Activated CD4-positive, CD25-positive, alpha-beta regulatory T cell treated with anti-CD3 and anti-CD28 coated beads, Interleukin-2, amount 50 U/mL, for 16 hours (primary cell): ENCODE measurements at places on chromosomes 5 and 9.

GRCh38 chr5:1823381-1824034, 22.3 kb downstream of the NDUFS6 start:
- no peak for DNase-seq

DNA sequence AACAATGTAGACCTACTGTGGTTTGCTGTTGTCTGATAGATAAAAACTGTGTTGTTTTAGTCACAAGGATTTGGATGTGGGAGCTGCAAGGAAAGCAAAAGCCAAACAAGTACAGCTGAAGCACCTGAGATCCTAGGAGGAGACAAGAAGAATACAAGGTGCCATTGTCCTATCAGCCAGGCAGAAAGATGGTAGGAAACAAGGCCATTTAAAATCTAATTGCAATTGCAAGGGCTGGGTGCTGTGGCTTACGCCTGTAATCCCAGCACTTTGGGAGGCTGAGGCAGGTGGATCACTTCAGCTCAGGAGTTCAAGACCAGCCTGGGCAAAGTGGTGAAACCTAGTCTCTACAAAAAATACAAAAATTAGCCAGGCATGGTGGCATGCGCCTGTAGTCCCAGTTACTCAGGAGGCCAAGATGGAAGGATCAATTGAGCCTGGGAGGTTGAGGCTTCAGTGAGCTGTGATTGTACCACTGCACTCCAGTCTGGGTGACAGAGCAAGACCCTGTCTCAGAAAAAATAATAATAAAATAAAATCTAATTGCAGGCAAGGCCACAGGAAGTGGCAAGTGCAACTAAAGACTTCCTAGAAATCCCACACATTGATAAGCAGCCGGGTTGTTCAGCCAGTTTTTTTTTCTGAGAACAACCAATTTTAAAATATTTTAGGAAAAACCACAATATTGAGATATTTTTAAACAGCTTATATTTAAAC, 22.6 kb downstream of the DOCK8 start:
- no peak for DNase-seq

- no peak for DNase-seq
These were observed 107.3 kb upstream of the ANKRD55 start for GRCh38 chr5:56340196-56340980.

DNA sequence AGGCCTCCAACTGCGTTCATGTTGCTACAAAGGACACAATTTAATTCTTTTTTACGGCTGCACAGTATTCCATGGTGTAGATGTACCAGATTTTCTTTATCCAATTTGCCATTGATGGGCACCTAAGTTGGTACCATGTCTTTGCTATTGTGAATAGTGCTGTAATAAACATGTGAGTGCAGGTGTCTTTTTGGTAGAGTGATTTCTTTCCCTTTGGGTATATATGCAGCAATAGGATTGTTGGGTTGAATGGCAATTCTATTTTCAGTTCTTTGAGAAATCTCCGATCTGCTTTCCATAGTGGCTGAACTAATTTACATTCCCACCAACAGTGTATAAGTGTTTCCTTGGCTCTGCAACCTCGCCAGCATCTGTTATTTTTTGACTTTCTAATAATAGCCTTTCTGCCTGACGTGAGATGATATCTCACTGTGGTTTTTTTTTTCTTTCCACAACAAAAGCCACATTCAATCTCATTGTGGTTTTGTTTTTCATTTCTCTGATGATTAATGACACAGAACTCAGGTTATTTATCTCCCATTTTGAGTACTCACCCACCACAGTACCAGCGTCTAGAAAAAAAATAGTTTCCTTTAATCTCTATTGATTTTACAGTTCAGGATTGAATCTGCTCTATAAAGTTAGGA, 21.9 kb downstream of the ARRDC3 start:
- no peak for DNase-seq

- DNase-seq, result no peak
These were observed 150.5 kb upstream of the ELL2 start for GRCh38 chr5:96112123-96112670.

GRCh38 chr5:136190091-136190720, 2.8 kb downstream of the SMIM32 start:
- DNase-seq, result no peak

GRCh38 chr5:16364910-16365309, 100.7 kb downstream of the ZNF622 start:
- no peak for DNase-seq

GRCh38 chr5:19258686-19259085, 729.3 kb downstream of the CDH18 start:
- no peak for DNase-seq

- no peak for DNase-seq
These were observed 378.9 kb downstream of the ELAVL2 start for GRCh38 chr9:23447166-23447565.

- no peak for DNase-seq
These were observed 79.1 kb downstream of the FEM1C start for GRCh38 chr5:115465431-115465830.

DNA sequence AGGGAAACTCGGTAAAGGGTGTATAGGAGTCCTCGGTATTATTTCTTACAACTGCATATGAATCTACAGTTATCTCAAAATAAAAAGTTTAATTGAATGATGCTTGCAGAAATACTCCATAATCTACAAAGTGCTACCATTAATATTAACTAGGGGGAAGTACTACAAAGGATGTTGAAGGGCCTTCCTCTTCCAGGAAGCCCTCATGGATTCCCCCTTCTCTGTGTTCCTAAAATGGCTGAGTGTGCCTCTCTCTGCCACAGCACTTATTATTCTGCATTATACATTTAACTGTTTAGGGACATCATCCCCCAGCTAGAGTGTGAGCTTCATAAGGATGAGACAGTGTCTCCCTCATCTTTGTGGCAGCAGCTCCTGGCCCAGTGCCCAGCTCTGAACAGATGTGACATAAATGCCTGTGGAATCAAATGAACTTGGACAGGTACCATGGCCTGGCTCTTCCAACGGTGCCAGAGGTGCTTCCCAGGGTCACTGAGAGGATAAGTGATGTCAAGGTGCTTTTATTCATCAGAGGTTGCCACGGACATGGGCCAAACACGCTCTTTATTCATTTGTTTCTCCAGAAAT, 99.5 kb downstream of the PAX5 start:
- no peak for DNase-seq

GRCh38 chr5:14364096-14364495, 217.5 kb upstream of the OTULINL start:
- DNase-seq, result no peak

DNA sequence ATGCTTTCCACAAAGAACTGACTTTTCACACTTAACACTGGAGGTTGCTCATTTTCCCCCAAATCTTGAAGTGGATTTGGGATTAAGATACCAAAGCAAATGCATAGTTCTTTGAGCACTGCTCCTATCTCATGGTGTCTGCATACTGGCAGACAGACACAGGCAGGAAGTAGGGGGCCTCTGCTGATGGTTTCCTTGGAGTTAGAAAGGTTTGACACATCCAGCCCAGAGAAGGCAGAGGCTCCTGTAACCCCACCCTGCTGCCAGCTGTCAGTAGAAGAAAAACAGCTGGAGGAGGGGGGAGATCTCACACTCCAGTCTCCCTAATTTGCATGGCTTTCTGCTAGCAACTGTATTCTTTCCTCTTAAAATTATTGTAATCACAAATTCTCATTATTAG, 44.1 kb downstream of the APTX start:
- no peak for DNase-seq

DNA sequence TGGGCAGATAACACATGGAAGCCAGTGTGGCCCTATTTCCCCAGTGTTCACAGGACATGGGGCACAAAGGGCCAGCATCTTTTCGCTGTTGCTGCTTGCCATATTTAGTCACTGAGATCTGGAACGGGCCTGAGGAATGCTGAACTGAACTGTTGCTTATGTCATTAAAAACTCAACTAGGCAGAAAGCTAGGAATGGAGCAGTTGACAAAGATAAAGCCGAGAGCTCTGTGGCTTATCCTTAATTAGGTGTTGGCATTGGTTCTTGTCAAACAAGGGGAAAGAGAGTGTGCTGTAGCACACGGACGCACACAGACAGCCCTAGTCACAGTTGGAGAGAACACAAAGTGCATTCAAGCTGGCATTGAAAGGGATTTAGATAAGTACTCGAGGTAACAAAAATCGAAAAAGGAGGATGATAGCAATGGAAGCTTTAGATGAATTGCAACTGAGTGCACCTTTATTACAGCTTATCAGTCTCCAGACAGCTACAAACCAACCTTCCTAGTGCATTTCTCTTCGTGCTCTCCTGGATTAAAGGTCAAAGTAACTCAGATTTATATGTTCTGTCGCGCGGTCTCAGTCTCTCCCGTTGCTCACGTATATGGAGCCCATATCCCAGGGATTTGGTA, 450.2 kb upstream of the ZNF608 start:
- DNase-seq, result no peak

- no peak for DNase-seq
These were observed 76.6 kb downstream of the OTULIN start for GRCh38 chr5:14741131-14741530.

GRCh38 chr5:54013556-54014194, 296.7 kb downstream of the ARL15 start:
- DNase-seq, result no peak

GRCh38 chr9:112655668-112656067, 62.2 kb downstream of the INIP start:
- no peak for DNase-seq

DNA sequence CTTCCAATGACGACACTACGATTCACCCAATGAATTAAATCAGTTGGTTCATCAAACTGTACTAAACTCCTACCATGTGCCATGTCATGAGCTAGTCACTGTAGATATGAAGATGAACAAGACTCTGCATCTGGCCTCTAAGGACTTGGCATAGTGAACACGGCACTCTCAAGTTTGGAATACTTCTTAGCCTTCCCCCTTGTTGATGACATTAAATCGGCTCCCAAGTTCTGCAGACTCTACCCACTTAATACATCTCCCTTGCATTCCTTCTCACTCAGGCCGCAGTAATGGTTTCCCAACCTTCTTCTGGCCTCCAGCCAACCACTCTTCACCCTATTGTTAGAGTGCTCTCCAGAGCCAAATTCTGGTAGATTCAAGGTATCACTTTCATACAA, 184.7 kb downstream of the MAPKAP1 start:
- no peak for DNase-seq

DNA sequence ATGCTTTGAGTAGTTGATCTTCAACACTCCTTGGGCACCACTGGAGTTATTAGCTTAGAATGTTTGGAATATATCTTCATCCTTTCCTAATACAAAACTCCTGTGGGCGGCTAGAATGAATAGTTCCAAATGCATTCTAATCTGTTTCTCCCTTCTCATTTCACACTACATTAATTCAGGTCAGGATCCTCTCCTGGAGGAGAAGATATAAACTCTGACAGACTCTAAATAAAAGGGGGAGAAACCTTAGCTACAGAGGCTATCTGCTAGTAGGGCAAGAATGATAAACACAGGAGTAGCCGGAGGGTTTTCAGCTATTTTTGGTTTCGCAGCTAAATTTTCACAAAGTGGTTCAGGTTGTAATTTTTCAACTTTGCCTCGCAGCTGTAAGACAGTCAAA, 45.2 kb upstream of the FAM240B start:
- DNase-seq, result no peak

- no peak for DNase-seq
These were observed 25.4 kb downstream of the HRH2 start for GRCh38 chr5:175683231-175683630.

DNA sequence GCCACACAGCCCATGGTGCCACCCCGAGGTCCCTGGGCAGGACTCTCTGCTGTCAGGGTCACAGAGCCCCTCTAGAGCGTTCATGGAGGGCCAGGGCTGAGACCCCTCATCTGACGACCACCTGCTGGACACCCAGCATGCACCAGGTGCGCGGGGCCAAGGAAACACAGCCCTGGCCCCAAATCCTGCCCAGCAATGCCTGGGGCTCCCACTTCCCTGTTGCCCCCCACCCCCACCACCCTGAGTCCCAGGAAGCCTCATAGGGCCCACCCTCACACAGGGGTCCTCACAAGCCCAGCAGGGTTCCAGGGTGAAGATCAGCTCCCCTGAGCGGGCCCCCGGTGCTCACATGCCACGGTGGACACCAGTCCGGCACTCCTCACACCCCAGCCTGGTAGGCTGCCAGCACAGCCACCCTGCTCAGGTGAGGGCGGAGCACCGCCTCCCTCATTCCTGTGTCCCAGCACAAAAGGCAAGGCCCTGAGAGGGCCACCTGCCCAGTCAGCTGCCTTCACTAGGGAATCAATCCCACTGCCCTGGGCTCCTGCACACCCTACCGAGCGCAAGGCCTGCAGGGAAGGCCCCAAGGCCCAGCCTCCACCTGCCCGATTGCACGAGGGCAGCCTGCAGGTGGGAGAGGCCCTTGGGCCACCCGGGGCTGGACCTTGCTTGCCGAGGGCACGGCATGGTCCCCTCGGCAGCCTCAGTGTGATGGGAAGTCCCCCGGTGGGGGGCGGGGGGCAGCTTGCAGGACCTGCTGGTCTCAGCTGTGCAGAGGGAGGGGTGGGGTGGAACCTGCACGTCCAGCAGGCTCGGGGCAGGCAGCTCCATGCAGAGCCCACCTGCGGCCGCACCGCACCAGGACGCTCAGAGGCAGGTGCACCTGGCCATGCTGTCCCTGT, 56.4 kb upstream of the UBAC1 start:
- DNase-seq, result no peak

- DNase-seq, result no peak
These were observed 96.4 kb downstream of the DIRAS2 start for GRCh38 chr9:90546200-90546599.

DNA sequence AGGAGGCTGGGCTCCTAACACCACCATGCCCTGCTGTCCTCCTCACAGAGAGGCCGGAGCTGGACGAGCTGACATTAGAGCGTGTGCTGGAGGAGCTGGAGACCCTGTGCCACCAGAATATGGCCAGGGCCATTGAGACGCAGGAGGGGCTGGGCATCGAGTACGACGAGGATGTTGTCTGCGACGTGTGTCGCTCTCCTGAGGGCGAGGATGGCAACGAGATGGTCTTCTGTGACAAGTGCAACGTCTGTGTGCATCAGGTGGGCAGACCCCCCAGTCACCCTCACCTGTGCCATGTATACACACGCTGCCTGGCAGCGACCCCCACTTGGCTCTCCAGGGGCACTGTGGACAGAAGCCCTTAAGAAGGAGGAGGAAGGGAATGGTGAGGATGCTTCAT, 35.2 kb downstream of the JADE2 start:
- no peak for DNase-seq

DNA sequence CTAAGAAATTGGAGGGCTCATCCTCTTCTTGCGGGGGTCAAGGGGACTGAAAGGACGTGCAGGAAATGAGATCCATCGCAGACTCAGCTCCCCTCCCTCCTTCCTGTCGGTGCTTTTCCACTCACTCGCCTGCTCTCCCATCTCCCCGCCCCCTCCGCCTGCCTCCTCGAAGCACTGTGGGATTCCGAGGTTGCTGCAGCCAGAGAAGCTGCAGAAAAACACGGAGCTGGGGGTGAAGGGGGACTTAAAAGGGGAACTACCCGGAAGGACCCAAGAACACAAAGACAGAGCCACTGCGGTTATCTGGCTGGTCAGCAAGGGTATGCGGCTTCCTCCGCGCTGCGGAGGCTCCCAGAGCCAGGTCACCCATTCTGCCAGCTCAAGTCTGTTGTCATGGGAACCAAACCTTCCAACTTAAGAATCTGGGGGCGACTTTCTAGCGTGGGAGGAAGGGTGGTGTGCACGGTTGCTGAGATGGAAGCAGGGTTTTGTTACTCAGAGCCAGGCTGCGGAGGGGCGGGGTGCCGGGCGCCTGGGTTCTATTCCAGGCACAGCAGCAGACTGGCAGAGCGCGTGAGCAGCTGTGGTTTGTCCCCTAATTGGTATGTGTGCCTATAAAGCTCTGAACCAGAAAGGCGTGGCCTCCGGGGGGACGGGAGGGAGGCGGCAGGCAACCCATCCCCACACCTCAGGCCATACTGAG, 24.9 kb downstream of the PCDHGC5 start:
- DNase-seq, result no peak
